Stimulated activated naive CD4-positive, alpha-beta T cell treated with Interleukin-2 at 50 U/mL for 16 hours (primary cell): ENCODE measurements at places on chromosomes 4 and X.

GRCh38 chrX:24235084-24235710 is 78.7 kb downstream of the SUPT20HL2 start:
- DNase-seq = no peak

DNA sequence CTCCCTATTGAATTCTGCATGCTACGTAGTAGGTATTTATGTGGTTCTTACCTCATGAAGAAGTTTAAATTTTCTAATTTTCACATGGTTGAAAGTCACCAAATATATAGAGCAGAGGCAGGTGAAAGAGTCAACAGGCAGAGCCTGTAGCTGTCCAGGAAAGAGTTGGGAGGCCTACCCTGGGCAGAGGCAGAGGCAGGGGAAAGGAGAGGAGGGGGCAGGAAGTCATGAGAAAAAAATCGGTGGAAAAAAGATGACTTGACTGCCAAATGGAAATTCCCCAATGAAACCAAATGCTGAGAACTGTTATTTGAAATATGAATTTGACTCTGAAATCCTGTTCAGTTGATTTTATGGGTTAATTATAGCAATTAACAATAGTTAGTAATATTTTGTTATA is 23.1 kb upstream of the GPR34 start:
- no peak for DNase-seq

DNA sequence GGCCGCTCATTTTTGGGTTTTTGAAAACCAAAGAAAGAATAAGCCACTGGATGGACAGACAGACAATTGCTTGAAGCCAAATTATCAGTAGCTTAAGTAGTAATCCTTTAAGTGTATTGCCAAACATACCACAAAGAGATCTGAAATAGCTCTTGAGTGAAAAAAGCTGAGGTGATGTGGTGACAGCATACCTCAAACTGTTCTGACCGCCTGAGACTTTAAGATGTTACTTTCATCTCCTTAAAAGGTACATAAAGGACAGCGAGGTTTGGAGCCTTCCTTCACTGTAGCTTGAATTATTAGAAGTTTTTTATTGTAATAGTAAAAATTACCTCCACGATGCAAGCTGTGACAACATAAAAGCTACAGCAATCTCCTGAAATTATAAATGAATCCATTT is 271.5 kb upstream of the FAM241A start:
- no peak for DNase-seq

DNA sequence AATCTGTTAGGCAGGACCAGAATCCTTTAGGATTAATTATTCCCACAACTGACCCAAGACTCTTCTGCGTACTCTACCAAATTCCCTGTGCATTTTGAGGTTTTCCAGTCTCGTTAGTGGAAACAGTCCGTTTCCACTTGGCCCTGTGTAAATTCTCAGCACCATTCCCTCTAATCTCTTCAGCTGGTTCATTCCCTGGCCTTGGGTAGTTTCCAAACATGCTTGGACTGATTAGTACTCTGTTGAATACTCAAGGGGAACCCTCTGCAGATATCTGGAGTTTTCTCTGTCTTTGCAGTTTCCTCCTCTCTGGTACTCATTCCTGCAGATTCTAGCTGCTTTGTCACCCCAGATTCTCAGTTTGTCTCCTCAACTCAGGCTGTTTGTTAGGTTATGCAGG is 80.4 kb downstream of the ZFX start:
- DNase-seq = no peak

DNA sequence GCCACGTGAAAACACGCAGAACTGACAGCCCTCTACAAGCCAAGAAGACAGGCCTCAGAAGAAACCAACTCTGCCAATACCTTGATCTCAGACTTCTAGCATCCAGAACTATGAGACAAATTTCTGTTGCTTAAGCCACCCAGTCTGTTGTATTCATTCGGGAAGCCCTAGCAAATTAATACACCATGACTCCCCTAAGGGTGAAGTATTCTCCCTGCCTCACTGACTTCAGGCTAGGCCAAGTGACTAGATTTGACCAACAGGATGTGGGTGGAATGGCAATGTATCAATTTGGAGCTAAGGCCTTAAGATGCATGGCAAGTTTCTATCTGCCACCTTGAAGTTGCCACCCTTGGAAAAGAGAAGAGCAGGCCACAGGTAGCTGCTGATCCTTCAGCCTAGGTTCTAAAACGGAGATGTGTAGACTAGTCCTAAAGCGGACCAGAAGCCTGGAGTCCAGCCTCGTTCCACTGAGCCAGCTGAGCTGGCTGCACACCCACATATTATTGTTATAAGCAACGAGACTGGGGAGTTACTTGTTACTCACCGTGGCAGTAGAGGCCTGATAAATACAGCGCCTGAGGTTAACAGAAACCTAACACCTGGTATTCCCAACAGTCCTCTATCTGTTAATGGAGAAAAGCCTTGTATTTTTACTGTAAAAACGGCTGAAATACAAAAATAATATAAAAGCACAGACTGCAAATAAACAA is 16.4 kb downstream of the SCARB2 start:
- DNase-seq = no peak

GRCh38 chr4:184269879-184270430 is 52.3 kb upstream of the ENPP6 start:
- no peak for DNase-seq

DNA sequence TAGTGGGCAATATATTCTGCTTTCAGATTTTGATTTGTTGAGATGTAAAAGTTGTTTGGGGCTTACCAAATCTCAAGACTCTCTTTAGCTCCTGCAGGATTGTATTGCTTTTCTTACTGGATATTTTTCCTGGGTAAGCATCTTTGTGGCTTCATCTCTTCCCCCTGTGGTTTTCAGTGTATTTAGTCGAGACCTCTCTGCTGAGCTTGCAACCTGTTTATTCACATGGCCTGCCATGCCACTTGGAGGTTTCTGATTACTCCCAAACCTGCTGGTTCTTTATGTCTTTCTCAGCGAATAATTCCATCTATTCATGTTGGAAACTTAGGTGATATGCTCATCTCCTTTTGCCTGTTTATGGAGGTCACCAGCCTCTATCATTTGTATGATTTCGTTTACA is 10.9 kb downstream of the CCNG2 start:
- DNase-seq = no peak

- DNase-seq = no peak
Measured at GRCh38 chr4:167642250-167642649, 408.0 kb upstream of the SPOCK3 start.

- DNase-seq = no peak
Measured at GRCh38 chr4:10703156-10703555, 18.6 kb upstream of the CLNK start.

GRCh38 chrX:45508454-45508853 is 307.8 kb upstream of the DIPK2B start:
- DNase-seq = no peak

- DNase-seq = no peak
Measured at GRCh38 chr4:36218121-36218520, 26.2 kb downstream of the ARAP2 start.

- no peak for DNase-seq
Measured at GRCh38 chrX:33204889-33205288, 6.5 kb downstream of the DMD start.

- no peak for DNase-seq
Measured at GRCh38 chr4:142550965-142551364, 295.1 kb downstream of the INPP4B start.

- DNase-seq = no peak
Measured at GRCh38 chr4:92953462-92953861, 649.7 kb downstream of the GRID2 start.
